ENCODE measurements at places on chromosomes 2 and 18.

DNA sequence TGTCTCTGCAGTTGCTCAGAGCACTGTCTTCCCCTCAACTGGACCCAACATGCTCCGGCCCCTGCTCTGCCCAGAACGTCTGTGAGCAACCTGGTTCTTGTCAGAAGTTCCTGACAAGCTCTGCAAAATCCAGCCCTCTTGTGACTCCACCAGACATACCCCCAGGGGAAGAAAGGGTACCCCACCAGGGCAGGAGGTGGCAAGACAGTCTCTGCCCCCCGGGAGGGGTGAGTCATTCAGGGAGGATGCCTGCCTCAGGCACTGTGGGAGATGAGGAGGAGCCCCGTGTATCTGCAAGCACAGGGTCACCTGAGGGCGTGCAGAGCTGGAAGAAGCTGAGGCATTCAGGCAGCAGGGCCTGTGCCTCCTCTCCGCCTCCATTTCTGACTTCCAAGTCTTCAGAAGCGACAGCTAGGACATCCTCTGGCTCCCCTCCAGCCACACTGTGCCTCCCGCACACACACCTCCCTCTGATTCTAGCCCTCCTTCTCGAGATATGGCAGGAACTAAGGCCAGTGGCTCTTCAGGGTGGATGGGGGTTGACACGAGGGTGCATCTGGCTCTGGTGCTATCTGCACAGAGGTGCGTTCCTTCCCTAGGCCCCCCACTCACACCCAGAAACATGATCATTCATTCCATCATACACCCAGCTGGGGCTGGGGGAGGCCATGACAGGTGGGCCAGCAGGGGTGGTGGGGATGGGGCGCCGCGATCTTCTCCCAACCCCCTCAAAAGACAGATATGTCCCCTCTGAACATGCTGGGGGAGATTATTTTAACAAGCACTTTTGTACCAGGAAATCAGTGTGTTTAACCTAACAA lies 222.2 kb downstream of the CYP26B1 start:
- no peak for DNase-seq

DNA sequence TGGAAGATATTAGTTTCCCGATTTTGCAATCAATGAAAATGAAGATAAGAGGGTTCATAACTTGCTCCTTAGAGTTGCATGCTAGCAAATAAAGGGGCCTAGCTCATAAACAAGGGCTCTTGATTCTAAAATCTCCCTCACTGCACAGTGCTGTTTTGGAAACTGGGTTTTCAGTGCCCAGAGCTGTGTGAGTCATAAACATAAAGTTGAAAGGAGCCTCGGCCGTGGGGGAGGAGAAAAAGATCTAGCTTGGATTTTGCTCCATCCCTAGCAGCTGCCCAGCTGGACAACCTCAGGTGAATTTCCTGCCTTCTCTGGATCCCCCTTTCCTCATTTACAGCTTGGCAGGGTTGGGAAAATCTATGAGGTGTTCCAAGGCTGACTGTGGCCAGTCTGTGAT lies 42.5 kb downstream of the LYPD1 start:
- DNase-seq: no peak

GRCh38 chr2:25098056-25098455 lies 56.2 kb downstream of the EFR3B start:
- DNase-seq: no peak

DNA sequence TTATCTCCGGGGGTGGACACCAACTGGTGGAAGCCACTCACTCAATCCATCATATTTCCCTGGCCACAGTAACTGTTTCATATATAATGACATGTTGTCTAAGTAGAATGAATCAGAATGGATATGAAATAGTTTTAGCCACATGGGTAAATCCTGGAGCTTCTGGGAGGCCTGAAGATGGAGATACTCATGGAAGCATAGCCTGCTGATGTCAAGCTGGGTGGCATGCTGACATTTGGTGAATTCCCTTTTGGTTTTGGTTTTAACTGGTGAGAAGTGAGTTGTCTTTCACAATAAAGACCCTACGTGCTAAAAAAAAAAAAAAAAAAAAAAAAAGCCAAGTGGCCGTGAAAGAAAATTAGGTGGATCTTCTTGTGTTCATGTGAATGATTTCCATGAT lies 105.3 kb upstream of the ITGA6 start:
- no peak for DNase-seq

GRCh38 chr2:161400076-161400475 lies 16.0 kb upstream of the TBR1 start:
- DNase-seq: no peak

- DNase-seq: no peak
Observed at GRCh38 chr2:142270291-142270690, 139.5 kb upstream of the LRP1B start.

DNA sequence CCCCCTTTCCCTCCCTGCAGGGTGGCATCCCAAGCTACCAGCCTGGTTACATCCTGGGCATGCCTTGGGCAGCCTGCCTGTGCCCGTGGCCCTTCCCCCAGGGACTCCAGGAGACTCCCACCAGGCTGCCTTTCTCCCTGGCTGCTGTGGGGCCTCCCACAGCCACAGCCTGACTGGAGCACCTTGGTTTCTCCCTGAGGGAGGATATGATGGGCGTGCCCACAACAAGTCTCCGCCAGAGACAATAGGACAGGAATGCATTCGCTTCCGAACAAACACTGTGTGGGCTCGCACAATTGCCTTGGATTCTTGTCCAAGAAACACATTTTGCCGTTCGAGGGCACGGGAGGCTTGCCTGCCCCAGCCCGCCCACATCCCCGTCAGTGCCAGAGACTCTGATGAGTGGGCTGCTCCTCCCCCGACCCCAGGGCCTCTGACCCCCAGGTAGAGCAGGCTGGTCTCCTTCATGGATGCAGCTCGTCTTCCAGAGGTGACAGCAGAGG lies 102.1 kb downstream of the SMAD7 start:
- DNase-seq: no peak

DNA sequence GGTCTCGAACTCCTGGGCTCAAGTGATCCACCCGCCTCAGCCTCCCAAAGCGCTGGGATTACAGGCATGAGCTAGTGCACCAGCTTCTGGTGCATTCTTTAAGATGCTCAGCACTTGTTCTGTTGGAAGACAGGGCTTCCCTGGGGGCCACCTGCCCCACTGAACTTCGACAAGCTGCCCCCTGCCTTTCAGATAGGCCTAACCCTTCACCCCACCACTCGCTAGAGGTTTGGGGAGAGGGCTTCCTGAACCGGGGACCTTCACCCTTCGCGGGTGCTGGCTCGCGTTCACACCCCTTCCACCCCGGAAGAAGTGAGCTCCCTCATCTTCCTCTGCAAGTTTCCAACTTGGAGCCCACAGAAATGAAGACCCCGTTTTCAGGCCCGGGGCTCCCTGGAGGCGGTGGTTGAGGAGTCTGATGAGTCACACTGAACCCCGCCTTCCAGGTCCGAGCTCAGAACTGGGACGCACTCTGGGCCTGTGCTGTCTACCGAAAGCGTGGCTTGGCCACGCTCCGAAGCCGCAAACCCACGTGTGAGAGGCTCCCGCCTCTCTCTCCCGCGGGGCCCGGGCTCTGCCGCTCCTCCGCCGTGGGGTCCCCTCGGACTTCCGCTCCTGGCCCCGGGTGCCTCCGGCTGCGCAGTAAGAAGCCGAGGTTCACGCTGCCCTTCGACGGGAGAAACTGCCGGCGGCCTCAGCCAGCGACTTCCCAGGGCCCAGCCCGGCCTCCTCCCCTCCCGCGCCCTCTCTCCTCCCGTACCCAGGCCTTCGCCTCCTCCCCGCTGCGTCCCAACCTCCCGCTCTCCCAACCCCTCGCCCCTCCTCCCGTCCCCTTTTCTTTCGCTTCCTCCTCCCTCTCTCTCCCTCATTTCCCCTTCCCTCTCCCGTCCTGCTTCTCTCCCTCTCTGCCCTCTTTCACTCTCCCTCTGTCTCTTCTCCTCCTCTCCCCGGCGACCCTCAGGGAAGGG lies 47.5 kb upstream of the SP3 start:
- DNase-seq: no peak

DNA sequence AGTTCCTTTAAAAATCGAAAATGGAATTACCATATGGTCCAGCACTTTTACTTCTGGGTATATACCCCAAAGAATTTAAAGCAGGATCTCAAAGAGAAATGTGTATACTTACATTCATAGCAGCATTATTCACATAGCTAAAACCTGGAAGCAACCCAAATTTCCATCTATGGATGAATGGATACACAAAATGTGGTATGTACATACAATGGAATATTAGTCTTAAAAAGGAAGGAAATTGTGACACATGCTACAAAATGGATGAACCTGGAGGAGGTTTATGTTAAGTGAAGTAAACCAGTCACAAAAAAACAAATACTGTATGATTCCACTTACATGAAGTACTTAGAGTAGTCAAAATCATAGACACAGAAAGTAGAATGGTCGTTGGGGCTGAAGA lies 147.9 kb upstream of the LTBP1 start:
- no peak for DNase-seq

DNA sequence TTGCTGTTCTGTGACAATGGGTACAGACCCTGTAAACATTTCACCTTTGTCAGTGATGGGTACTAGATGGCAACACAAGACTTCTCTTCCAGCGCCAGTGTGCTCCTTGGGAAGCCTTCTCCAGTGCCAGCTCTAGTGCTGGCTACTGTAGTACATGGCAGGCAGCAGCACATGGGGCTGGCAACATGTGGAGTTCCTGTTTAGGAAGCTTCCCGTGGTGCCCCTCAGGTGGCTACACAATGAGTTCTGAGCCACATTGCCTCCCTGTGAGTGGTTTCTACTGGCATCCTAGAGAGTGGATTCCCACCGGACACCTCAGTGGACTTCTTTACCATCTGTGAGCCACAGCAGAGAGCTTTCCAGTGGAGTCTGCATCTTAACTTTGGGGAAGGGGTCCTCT lies 302.1 kb downstream of the CYRIA start:
- DNase-seq: no peak

DNA sequence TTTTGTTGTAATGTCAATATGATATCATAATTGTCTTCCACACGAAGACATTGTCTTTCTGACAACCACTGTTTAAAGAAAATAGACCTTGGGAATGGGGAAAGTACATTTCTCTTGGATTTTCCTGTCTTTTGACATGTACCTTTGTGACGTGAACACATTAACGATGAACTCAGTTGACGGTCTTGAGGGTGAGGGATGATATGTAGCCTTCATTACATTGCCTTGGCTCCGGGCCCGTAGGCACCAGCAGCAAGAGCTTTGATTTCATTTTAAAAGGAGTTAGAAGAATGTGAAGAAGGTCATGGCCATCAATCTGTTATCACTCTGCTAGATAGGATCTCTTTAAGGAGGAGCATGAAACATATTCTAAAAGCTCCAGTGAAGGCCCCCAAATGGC lies 80.9 kb downstream of the LYPD6B start:
- no peak for DNase-seq

All from NCI-H524 treated with DMSO at 0.1 percent for 48 hours (cell line).